MG63 (cell line): ENCODE measurements at places on chromosomes 11 and 22.

GRCh38 chr22:36746375-36746970, 29.4 kb downstream of the IFT27 start:
- DNase-seq: no peak

DNA sequence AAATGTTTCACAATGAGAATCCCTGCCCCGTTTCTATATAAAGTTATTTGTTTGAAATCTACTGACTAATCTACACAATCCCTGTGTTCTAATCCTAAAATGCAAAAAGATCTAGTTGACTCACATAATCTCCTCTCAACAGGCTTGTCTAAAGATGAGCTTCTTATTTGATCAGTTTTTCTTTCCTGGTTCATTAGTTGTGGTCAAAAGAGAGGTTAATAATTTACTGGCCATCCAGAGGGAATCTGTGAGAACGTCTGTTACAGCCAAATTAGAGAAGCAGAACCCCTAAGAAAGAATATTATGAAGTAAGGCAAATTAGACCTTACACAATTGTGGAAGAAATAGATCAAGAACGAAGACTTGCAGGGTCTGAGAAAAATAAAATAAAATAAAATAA, 173.7 kb upstream of the ANO3 start:
- no peak for DNase-seq

DNA sequence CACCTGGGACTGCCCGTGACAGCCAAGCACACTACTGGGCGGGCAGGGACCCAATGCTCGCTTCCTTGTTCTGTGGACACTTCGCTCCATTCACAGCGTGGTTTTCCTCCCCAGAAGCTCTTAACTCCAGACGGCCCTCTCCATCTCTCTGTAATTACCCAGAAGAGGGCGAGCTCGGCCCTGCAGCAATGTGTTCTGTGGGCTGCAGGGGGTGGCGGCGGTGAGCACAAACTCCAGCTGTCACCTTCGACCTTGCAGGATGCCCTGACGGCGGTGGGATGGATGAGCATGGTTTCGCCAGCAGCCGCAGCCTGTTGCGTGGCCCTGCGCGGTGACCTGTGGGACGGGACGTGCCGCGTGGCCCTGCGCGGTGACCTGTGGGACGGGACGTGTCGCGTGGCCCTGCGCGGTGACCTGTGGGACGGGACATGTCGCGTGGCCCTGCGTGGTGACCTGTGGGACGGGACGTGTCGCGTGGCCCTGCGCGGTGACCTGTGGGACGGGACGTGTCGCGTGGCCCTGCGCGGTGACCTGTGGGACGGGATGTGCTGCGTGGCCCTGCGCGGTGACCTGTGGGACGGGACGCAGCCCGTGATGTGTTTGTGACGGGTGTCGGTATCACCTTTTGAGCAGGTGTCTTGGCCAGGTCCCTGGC, 1204.7 kb downstream of the BRD1 start:
- no peak for DNase-seq

DNA sequence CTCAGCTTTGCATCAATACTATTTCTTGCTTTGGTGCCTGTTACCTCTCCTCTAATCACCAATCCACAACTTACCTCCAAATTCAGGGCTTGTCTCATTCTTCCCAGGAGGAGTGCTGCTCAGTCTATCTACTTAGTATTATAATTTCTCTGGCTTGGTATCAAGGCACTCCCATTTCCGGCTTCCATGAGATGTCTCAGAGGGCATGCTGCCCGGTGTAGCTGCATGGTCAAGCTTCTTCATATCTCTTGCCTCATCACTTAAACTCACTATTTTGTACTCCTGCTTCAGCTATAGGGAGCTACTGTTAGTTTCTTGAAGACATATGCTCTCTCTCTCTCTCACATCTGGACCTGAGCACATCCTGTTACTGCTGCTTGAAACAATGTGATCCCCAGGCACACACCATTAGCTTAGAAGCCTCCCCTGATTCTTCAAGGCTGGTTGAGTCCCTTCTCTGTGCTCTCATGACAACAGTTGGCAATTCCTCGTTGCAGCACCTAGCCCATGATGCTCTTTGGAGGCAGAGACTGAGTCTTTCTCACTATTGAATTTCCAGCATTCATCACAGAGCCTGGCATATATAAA, 182.8 kb upstream of the SYN3 start:
- DNase-seq: peak; percentile 62

DNA sequence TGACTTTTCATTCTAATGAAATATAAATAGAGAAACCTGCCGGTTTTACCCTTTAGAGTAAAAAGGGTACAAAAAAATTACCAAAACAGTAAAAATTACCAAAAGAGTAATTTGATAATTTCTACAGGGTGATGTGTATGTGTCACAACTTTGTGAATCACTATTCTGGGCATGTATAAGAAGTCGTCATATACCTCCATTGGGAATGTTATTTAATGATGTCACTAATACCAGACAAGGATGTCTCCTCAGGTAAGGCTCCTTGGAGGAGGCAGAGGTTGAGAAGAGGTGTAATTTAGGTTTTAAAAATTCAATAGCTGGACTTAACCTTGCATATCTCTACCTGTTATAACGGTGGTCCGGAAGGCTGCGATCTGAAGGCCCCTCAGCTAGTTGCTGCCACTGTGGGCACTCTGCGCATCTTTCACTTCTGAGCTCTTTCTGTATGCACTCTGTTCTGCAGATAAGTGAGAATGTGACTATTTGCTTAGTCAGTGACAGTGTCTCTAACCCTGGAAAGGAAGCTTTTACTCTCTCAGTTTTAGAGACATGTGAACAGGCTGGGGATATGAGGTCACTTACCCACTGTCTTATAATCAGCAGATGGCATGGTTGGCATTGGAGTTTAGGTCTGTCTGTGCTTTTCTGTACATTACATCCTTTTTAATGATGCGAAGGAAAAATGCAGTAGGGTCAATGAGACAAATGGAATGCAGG, 987 bp upstream of the NCR3LG1 start:
- DNase-seq: no peak

GRCh38 chr11:33889296-33889695, 2.6 kb downstream of the LMO2 start:
- no peak for DNase-seq

GRCh38 chr11:81874635-81875034, 859.0 kb downstream of the FAM181B start:
- no peak for DNase-seq
